CD4-positive, CD25-positive, alpha-beta regulatory T cell (primary cell): ENCODE measurements at places on chromosomes 7 and 10.
A peak's percentile ranks its signal among the peaks of the same experiment; 100 is the strongest.

GRCh38 chr10:53894145-53894544, 906.9 kb downstream of the PCDH15 start:
- DNase-seq, result no peak

DNA sequence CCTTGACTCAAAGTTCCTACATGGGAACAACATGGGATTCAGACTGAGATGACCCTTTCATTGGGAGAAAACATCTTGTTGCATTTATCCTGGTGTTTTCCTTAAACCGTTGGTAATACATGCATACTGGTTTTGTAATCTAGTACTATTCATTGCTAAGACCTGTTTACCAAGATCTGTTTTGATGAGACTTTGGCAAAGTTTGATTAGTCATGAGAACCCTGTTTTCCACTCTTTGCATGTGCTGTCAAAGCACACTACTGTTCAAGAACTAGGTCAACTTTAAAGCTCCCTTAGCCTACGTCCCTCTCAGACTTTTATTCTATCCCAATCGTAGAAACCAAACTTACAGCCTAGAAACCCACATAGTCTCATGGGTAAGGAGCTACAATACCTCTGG, 650.9 kb downstream of the GATA3 start:
- no peak for DNase-seq

- no peak for DNase-seq
Measured at GRCh38 chr7:95190515-95190914, 133.8 kb downstream of the PON1 start.

DNA sequence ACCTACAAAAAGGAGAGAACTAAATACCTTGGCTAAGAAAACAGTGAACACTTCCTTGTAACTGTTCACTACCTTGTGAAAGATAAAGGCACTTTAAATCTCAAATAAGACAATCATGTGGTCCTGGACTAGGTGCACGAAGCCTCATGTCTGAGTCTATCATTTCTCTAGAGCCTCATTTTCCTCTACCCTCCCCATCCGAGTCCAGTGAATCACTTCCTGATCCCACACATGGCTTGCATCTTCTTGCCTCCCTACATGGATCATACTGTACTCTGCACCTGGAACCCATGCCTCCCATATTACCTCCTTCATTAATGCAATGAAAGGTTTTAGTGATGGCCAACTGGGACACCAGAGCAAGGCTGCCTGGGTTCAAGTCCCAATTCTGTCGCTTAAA, 34.5 kb downstream of the SNX10 start:
- DNase-seq, result no peak

GRCh38 chr10:70540789-70541360, 61.7 kb downstream of the PRF1 start:
- no peak for DNase-seq

DNA sequence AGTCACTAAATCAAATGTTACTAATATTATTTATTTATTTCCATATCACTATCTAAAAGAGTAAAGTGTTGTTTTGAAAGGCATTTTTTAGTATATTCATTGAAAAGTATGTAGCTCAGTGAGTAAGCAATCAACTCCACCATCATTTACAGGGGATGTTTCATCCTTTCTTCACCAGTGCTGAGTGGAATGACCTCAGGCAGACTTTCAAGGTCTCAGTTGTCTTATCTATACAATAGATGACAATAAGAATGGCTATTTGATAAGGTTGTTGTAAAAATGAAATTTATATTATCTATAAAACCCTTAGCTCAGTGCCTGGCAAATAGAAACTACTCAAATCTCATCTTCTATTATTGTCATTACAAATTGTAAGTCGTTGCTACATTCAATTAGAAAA, 204.3 kb upstream of the CSTF2T start:
- no peak for DNase-seq

- DNase-seq, result peak; percentile 78
Measured at GRCh38 chr10:30701451-30702173, 72.1 kb upstream of the LYZL2 start.

GRCh38 chr7:108455998-108456677, at the start of gene NRCAM:
NRCAM (minus strand) TSS chr7:108456436; CDS start chr7:108240064, 216,372 bp downstream.
- no peak for DNase-seq

GRCh38 chr10:103765981-103766380, 89.4 kb downstream of the SH3PXD2A start:
- DNase-seq, result peak; percentile 64

GRCh38 chr10:74255214-74255613, 104.2 kb downstream of the ADK start:
- DNase-seq, result no peak
